Spinal cord (tissue), 10 donors: ENCODE measurements at places on chromosomes 16 and 17.

GRCh38 chr17:72517413-72518158 is 396.8 kb downstream of the SOX9 start:
- no peak for DNase-seq

DNA sequence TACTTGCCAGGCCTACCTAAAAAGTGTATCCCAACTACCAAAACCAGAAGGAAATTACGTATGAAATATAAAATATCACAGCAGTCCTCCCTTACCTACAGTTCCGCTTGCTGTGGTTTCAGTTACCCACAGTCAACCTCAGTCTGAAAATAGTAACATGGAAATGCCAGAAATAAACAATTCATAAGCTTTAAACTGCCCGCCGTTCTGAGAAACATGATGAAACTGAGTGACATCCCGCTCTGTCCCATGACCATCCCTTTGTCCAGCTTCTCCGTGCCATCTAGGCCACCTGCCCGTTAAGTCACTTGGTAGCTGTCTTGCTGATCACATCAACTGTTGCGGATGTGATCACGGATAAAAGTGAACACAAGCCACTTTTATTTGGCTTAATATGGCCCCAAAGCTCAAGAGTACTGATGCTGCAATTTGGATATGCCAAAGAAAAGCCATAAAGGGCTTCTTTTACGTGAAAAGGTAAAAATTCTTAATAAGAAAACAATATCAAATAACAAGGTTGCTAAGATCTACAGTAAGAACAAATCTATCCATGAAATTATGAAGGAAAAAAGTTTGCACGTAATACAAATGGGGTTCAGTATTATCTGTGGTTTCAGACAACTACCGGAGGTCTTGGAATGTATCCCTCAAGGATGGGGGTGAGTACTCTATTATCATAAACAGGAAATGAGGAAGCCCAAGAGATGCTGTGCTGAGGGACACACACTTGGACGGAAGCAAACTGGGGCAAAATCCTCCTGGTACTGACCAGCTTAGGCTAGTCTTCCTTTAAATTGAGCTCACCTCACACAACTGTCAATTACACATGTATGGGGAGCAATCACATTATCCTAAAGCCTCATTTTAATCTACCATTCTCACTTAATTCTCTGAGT is 8.2 kb downstream of the USP22 start:
- DNase-seq: no peak

- DNase-seq: no peak
These were observed 31.1 kb downstream of the RAI1 start for GRCh38 chr17:17712268-17712924.

GRCh38 chr17:2692781-2693135 is 18.8 kb downstream of the CLUH start:
- no peak for DNase-seq

GRCh38 chr17:2084036-2084765 is 29.3 kb downstream of the HIC1 start:
- DNase-seq: no peak

DNA sequence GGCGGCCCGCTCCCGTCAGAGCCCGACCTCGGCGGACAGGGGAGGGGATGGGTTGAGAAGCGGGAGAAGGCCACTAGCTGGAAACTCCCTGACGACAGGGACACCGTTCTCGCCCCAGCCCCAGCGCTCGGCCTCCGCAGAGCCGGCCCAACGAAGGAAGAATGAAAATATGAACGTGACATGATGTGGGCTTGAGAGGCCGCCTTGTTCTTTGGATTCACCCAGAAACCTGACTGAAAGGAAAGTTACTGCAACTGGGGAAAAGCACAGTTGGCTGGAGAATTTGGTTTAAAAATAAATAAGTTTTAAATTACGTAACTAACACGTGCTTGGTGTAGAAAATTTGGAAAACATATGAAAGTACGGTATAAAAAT is 21.1 kb downstream of the NPTX1 start:
- no peak for DNase-seq

- no peak for DNase-seq
These were observed 7.2 kb downstream of the EVPL start for GRCh38 chr17:76019833-76020467.

DNA sequence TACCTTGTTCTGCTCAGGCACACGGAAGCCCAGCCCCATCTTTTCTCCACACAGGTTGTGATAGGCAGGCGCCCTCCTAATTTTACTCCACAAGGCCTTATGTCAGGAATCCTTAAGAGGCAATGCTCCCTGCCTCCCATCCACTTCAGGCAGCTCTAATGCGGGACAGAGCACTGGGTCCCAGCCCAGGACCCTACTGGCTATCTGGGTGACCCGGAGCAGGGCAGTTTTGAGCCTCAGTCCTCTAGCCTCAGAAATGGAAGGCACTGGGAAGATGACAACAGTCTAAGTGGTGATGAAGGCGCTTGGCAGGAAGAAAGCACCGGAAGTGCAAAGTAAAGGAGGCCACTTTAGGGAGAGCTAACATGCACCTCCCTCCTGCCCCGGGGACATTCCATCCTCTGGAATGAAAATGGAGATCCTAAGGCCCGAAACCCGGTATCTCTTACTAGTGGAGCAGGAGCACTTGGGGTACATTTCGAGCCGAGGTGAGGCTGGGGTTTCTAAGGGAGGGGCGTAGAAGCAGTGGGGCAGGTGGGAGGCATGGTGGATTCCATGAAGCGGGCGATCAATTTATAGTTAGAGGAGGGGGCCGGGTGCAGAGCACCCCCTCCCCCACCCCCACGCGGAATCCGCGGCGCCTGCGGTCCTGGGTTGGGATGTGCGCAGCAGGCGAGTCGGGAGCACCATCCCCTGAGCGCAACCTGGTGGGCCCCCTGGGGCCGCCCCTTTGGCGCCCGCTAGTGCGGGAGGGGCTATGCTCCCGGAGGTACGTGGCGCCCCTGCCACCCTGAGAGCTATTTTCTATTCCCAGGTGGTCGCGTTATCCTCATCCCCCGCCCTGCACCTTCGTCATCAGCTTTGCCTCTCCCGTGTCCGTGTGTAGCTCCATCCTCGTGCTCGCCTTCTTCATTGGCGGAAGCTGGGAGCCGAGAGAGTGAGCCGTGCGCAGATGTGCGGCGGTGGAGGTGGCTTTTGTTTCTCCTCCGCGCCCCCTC is 4.9 kb downstream of the MT1F start:
- no peak for DNase-seq
